ENCODE measurements at places on chromosomes 3 and 15.

DNA sequence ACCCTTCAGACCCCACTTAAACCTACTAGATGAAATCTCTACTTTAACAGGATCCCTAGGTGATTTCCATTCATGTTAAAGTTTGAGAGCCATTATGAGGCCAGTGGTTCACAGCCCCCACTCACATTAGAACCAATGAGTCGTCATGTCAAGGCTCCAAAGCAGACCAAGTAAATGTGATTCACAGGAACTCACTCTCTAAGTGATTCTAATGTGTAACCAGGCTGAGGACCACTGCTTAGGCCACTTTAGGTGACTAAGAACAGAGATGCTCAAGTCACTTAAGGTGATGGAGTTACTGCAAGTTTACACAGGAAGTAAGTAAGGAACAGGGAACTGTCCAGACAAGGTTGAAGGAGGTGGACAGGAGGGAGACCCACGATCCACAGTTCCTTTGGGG, 7.7 kb downstream of the GALNT15 start:
- no peak for DNase-seq

DNA sequence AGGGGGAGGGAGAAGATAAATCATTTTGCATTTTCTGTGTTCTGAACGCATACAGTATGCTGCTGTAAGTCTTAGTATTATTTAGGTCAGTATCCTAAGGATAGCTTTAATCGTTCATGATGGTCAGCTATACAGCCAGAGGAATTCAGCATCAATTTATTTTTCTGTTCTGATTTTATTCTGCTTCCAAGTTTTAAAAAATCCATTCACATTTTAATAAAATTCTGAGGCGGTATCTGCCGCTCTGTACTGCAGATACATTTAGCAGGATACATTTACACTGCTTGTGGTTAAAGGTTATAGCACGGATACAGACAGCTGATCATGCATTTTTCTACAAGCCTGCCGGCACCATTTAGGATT, 17.8 kb downstream of the ZBTB38 start:
- no peak for DNase-seq

- no peak for DNase-seq
Measured at GRCh38 chr3:20350449-20350848, 164.4 kb upstream of the SGO1 start.

DNA sequence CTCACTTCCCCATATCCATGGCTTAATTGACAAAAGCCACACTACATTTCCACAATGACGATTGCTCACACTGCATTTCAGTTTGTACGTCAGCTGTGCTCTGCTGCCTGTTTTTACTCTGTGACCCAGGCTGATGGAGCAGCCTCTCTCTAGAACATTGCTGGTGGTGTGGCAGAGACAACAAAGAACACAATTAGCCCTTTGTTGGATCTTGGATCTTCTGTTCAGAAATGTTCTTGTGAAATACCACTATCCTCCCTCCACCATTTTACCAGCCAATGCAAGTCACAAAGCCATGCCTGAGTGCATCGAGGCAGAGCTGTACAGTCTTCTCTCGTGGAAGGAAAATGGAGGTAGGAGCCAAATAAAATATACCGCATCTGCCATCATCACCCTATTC, 56.9 kb upstream of the TBC1D5 start:
- no peak for DNase-seq

DNA sequence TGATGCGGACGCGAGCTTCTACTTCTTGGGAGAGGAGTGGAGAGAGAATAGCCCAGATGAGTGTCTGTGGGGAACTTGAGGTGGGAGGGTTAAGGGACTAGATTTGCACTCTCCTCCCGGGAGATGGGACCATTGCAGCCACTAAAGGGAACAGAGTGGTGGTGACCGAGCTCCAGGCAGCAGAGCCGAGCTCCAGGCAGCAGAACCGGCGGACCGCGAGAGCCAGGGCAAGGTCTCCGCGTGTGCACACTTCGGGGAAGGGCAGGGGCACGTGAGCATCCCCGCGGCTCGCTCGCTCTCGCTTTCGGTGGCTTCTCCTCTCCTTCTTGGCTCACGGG, 1.1 kb downstream of the IGDCC3 start:
- DNase-seq: no peak

DNA sequence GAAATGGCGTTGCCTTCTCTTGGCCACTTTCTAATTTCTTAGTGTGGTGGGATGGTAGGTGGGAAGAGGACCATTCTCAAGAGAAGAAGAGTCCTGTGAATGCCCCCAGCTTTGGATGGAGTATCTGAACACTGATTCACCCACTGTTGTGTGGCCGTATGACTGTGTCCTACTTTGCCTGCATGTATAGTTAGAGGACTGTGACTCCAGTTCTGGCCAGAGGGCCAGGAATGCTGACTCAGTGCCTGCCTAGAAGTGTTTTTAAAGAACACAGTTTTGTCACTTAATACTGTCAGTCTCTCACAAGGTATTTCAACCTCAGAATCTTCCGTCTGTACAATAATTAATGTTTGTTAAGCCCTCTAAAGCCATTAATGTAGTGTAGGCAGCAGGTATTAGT, 2.1 kb downstream of the SEC61A1 start:
- DNase-seq: no peak

DNA sequence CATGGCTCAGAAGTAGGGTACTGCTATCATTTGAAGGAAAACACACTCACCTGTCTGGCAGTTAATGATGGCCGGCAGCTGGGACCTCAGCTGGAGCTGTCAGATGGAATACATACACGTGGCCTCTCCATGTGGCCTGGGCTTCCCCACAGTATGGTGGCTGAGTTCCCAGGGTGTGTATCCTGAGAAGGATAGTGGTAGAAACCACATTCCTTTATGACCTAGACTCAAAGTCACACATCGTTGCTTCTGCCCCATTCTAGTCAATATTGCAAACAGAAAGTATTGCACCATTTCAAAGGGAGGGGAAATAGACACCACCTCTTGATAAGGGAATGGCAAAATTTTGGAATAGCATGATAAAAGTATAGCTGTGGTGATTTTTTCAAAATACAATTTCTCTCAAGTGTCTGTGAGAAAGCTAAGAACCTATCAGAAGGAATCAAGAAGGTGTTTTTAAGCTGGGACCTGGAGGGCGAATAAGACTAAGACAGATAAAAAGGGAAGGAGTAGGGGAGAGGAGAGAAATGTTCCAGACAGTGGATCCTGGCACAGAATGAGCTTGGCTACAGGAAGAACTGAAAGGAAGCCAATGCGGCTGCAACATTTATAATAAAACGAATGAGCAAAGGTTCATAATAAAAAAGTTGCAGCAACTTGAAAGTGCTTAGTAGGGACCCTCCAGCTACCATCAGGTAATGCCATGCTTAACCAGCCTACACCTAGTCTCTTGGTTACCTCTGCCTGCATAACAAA, 40.1 kb upstream of the GALNT15 start:
- DNase-seq: no peak

- no peak for DNase-seq
Measured at GRCh38 chr3:37052860-37053259, 59.5 kb downstream of the MLH1 start.

- no peak for DNase-seq
Measured at GRCh38 chr3:38538773-38539353, 42.7 kb downstream of the EXOG start.

- DNase-seq: no peak
Measured at GRCh38 chr3:102802819-102803420, 368.1 kb downstream of the ZPLD1 start.

- no peak for DNase-seq
Measured at GRCh38 chr3:119219069-119219468, 21.6 kb downstream of the B4GALT4 start.

GRCh38 chr15:62348118-62348517, 183.0 kb upstream of the C2CD4B start:
- DNase-seq: no peak

- no peak for DNase-seq
Measured at GRCh38 chr3:177281292-177282118, 84.2 kb upstream of the TBL1XR1 start.

DNA sequence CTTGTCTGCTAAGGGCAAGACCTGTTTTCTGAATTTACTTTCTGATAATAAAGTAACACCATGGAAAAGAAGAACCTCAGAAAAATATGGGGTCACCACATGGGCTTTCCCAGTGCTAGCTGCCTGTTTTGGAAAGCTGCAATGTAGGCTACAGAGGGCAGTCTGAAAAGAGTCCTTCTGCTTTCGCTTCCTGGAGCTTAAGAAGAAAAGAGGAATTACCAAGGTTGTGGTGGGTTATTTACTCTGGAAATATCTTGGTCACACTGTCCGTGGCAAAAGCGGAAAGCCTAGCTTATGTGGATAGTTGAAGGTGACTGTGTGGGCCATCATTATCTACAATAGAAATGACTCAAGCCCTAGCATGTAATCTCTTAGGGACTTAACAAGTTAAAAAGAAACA, 31.7 kb upstream of the IP6K2 start:
- no peak for DNase-seq

- no peak for DNase-seq
Measured at GRCh38 chr3:39937315-39937714, 127.9 kb downstream of the MYRIP start.

GRCh38 chr3:197224034-197224444, 74.4 kb downstream of the DLG1 start:
- DNase-seq: no peak

DNA sequence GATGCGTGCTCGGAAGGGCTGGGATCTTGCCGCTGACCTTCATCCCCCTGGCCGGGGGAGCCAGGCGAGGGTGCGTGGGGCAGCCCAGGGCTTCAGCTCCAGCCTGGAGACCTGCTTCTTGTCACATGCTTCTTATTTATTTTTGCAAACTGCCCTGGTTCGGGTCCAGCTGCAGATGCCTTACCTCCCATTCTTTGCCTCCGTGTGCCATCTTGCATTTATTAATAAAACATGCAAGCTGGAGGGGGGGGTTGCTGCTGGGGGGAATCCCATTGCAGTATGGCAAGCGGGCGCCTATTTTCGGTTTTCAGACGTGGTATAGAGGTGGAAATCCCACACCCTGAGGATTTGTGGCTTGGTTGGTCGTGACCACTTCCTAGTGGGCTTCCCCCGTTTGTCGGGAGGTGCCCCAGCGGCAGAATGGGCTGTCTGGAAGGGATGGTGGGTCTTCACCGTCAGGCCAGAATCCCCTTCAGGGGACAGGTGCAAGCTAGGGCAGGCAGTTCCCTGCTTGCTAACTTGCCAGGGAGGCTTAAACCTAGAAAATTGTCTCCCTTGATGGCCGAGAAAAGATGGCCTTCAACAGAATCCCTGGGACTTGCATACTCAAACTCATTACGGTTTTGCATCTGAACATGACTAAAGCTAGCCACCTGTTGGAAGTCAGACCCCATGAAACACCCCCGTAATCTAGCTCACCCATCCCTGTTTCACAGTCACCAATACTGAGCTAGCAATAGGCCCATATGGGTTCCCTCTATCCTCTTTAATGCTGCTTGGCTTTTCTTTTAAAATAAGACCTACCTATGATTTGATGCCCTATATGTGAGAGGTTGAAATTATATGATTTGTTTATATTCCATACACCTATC, 569 bp downstream of the TMEM266 start:
- DNase-seq: no peak
